CD4-positive, alpha-beta T cell treated with Interleukin-2 at 100 ng/mL for 4 hours (primary cell): ENCODE measurements at places on chromosomes 7 and 10.

GRCh38 chr7:122143376-122143750, 686 bp downstream of the AASS start:
- DNase-seq = no peak

DNA sequence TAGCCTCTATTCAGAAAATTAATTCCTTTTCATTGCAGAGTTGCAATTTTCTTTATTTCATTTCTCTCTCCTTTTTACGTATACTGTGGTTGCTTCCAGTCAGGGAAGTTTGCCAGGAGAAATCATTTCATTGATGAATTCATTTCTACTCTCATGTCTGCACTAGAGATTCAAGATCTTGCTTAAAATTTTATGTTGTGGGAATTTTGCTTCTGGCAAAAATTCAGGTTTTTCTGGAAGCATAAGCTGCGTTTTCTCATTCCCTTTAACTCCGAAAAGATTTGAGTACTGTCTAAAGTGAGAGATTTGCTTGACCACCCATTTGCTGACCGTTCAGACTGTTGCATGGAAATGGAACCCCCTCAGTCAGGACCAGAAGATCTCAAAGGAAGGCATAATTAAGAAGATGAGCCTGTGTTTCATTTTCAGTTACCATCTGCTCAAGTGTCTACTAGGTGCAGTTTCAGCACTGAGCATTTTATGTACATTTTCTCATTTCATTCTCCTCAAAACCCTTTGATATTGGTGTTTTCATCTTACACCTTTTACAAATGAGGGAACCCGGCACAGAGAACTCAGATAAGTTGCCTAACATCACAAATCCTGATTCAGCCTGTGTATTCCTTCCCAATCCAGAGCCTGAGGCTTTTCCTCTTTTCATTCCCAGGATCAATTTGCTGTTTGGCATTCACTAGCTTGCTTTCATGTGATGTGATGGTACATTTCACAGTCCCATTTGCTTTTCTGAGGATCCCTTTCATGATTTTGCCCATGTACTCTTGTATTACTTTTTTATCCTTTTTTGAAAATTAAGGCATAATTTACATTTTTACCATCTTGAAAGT, 3.9 kb downstream of the PTPRZ1 start:
- DNase-seq = no peak

GRCh38 chr7:264541-265191, 25.3 kb upstream of the FOXL3 start:
- no peak for DNase-seq

DNA sequence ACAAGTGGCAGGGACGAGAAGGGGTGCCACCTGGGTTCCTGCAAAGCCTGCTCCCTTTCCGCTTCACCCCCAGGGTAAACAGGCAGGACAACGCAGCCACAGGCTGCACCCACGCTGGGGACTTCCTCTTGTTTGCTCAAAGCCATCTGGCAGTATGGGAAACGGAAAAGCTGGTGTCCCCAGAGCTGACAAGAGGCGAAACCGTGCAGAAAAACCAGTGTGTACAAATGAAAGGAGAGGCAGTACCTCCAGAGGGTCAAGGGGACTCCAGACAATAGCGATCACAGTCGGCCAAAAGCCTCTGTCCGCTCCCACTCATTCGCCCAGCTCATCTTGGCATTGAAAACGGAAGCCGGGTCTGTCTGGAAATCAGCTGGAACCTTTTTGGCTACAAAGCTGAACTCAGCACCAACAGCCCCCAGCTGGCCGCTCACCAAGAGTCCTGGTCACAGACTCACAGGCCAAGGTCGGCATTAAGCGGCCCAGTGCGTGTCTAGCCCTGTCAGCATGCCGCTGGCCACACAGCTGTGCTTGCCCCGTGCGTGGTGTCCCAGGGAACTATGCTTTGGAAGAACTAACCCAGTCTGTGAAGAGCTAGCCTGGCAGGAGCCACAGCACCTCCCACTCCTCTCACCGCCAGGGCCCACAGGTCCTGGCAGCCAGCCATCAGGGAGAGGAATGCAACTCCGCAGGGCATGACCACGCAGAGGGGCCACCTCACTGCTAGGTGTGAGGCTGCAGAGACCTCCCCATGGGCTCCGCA, 10.4 kb downstream of the TNS3 start:
- DNase-seq = no peak

DNA sequence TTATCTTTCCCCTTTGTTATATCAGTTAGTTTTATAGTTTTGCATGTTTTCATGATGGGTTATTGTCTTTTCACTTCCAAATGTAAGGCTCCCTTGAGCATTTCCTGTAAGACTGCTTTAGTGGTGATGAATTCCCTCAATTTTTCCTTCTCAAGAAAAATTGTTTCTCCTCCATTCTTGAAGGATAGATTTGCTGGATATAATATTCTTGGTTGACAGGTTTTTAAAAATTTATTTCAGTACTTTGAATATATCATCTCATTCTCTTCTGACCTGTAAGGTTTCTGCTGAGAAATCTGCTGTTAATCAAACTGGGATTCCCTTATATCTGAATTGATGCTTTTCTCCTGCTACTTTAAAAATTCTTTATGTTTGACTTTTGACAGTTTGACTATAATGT, 33.3 kb downstream of the SCART1 start:
- DNase-seq = no peak

DNA sequence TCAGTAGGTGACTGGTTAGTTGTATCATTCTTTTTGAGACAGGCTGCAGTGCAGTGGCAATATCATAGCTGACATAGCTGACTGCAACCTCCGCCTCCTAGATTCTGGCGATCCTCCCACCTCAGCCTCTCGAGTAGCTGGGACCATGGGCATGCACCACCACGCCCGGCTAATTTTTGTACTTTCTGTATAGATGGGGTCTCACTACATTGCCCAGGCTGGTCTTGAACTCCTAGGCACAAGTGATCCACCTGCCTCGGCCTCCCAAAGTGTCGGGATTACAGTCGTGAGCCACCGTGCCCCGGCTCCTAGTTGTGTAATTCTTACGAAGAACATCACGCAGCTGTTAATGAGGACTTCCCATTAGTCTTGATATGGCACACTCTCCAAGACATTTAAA, 123.4 kb upstream of the VKORC1L1 start:
- DNase-seq = no peak

GRCh38 chr10:70513848-70514309, 35.3 kb downstream of the PALD1 start:
- DNase-seq = no peak

GRCh38 chr10:120854388-120854787, 3.2 kb downstream of the WDR11 start:
- no peak for DNase-seq

- no peak for DNase-seq
Measured at GRCh38 chr10:33325929-33326328, 8.5 kb downstream of the NRP1 start.

DNA sequence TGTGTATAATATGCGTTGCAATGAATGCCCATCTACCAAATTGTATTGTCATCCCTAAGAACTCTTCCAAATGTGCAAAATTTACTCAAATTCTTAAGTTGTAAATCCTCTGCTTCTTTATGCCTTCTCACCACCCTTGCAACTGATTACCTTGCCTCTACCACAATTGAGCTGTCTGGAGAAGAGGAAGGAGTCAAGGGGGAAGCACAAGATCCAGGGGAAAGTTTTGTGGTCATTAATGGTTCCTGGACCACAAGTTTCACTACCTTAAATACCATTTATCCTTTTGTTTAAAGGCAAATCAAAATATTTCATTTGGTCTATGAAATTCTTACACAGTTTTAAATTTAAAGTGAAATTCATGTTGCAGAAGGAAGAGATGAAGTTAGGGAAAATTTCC, 16.7 kb downstream of the CRPPA start:
- no peak for DNase-seq

- DNase-seq = no peak
Measured at GRCh38 chr7:39686261-39686924, 63.0 kb downstream of the RALA start.

DNA sequence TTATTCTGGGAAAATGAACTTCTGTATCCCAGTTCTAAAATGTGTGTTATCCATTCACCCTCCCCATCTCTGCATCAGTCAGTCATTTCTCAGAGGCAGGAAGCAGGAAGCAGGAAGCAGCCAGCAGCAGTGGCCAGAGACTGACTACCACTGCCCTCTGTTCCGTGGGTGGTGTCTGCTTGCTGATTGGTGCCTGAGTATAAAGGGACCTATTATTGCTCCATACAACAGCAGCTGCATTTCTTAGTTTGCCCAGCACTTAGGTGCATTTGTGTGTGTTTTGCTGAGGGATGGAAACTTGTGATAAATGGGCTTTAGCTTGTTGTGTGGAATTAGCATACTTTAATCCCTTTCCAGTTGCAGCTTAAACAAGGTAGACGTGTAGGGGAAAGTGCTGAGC, 582.2 kb downstream of the SORCS1 start:
- no peak for DNase-seq

- DNase-seq = no peak
Measured at GRCh38 chr7:103794424-103794823, 195.0 kb downstream of the RELN start.

GRCh38 chr10:60281792-60282353, 107.8 kb downstream of the ANK3 start:
- no peak for DNase-seq

DNA sequence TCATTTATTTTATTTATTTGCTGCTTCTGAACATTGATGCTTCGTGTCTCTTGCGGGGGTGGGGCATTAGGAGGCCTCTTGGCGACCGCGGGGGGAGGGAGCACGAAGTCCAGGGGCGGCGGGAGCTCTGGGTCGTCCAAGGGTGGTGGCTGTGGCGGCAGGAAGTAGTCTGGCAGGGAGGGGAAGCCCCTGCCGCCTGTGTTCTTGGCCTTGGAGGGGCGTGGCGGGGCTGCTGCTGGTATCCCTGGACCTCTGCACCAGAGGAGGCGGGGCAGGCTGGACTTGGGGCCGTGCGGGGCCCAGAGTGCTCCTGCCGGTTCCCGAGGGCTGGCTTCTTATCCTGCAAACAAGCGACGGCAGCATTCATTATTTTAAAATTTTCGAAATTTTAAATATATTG, 70.5 kb upstream of the ABI1 start:
- DNase-seq = no peak
